ENCODE measurements at places on chromosomes 7 and 10.

DNA sequence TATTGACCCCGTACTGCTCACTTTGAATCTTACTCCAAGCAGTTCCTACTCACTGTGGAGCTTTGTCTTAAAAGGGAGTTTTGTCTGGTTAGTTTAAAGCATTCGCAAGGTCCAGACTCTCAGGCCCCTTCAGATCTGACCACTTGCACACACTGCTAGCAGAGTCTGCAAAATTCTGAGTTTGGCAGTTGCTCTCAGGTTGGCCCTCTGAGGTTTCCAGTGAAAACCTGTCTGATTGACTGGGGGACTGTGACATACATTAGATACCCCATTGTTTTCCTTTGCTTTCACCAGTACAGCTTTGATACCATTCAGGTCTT lies 149.2 kb downstream of the XPNPEP1 start:
- DNase-seq = no peak

GRCh38 chr7:101736084-101736483 lies 81.3 kb upstream of the CUX1 start:
- no peak for DNase-seq

DNA sequence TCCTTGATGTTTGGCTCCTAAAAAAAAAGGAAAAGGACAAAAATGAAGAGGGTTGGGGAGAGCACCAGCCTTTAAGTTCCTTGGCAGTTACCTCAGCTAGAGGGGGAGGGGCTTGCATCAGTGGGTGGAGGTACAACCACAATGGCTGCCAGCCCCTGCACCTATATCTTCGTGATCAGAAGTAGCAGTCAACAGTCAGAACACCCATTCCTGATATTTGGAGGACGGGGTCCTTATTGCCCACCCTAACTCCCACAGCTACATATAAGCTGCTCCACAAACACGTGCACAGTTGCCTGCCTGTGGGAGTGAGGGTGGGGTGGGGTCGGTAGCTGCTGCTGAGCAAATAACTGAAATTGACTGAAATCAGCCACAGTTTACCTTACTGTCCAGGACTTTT lies 26.2 kb downstream of the C1GALT1 start:
- no peak for DNase-seq

DNA sequence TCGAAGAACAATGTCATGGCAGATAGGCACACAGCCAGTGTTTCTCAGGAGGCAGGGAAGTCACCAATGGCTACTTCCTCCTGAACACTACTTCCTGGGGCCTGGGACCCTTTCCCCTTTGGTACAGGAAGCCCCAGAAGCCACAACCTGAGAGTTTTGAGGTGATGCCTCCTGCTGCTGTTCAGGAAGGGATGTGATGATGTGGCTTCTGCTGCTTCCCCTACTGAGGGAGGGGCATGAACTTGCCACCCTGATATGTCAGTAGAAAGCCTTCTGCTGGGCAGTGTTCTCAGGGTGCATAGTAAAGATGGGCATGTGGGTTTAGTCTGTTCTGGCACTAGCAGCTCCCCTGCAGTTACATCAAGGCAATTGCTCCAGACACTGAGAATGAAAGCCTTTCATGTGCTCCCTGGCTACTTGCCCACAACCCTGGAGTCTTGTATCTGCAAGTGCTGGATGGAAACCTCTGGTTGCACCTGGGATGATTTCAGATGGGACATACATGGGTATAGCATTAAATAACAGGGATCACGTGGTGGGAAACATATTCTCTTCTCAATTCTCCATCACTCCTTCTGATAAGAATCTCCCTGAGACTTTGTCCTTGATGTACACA lies 69.3 kb downstream of the ADRA2A start:
- no peak for DNase-seq

- DNase-seq = no peak
Observed at GRCh38 chr10:56632537-56632936, 271.5 kb upstream of the ZWINT start.

DNA sequence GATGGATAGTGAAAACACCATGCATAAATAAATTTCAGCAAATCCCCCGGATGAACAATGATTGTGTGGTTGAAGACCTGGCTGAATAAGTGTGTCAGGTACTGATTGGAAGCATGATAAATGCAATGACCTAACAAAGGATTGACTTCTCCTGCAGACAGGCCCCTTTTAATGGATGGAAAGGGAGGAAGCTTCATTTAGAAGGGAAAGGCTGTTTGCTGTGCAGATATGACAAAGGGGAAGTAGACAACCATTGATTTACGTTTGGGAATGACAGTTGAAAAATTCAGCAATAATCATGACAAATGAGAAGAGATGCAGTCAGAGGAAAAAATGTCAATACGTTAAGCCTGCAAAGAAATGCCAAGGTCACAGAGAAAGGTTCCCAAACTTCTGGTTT lies 503.8 kb downstream of the LRMDA start:
- no peak for DNase-seq

All from sigmoid colon (tissue), 7 donors.